ENCODE measurements at places on chromosomes 2 and 18. TPM values are rescaled to one million over a fixed set of nuclear protein-coding genes. Genes with fewer than 3 reads are reported as not detected.

DNA sequence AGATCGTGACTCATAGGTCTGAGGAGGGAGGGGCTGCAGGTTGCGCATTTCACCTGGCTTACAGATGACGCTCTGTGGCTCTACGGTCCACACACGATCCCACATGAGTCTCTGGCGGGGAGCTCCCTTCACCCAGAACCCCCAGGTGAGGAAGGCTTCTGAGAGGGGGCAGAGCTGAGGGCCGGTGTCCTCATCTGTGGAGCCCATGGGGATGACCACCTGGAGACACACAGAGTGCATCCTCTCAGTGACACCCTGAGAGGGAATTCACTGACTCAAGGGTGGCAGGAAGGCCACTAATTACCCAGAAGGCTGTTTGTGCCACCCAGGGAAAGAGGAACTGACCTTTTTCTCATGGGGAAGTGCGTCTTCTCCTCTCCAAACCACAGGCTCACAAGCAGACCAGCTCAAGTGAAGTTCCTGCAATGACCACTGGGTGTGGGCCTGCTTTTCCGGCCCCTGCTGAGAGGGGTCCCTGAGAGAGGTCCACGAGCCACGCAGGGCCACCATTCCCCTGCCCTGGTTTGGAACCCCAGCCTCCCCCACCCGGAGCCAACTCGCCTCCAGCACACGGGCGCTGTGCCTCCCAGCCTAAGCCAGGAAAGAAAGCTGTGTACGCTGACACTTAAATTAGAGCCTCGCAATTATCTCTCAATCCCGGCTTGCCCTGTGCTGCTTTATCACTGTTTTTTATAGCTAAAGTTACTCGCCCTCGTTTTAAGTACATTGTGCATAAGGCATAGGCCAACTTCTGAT lies 114.1 kb downstream of the BCL11A start:
- H3K27me3 ChIP-seq: no peaks in the 10 kb centered on the region
- no peak overlapping the region for H3K4me3 ChIP-seq
- H3K4me1 ChIP-seq: no peaks in the 10 kb centered on the region
- H3K36me3 ChIP-seq: no peaks in the 10 kb centered on the region
- no peak overlapping the region for H3K27ac ChIP-seq
- no peak for DNase-seq

Gene SKOR2
- 0.14 TPM for total RNA-seq

DNA sequence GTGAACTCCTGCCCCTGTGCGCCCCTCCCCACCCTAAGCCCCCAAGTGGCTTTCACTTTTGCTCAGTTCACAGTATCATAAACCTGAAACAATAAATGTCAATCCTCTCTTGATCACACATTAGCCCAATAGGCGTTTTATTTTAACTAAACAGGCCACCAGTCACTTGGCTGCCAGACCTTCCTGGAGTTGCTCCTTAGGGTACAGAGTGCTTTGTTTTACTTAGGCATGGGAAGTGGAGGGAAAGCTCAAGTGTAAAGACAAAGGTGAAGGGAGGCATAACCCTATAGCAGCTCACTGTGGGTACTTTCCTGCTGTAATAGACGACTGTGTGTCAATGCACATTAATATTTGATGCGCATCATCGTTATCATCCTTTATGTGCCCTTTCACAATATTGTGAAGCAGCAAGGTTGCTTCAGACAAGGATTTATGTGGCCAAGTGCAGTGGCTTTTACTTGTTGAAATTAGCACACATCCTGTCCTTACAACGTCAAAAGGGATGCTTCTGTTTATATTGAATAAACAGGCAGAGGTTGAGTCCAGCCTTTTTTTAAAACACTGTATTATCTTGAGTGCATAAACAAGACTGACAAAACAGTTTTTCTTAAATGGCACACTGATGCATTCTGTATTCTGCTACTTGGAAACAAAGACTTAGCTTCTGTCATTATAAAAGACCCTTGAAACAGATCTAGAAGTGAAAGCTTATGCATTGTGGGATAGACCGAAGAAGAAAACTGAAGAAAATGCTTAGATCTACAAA lies 168.5 kb downstream of the TMEFF2 start:
- no peaks in the 10 kb centered on the region for H3K4me1 ChIP-seq
- peaks cover 8% of the 10 kb centered on the region for H3K27me3 ChIP-seq
- H3K36me3 ChIP-seq: no peaks in the 10 kb centered on the region
- H3K4me3 ChIP-seq: no peak overlapping the region
- no peak overlapping the region for H3K27ac ChIP-seq
- DNase-seq: no peak

- H3K4me3 ChIP-seq: no peak overlapping the region
- H3K27ac ChIP-seq: no peak overlapping the region
- no peaks in the 10 kb centered on the region for H3K4me1 ChIP-seq
- H3K36me3 ChIP-seq: no peaks in the 10 kb centered on the region
- peaks cover 12% of the 10 kb centered on the region for H3K27me3 ChIP-seq
- DNase-seq: no peak
These were observed 6.3 kb upstream of the CHN1 start for GRCh38 chr2:175011505-175011904.

- no peaks in the 10 kb centered on the region for H3K36me3 ChIP-seq
- H3K4me3 ChIP-seq: no peak overlapping the region
- DNase-seq: no peak
- peaks cover 3% of the 10 kb centered on the region for H3K27me3 ChIP-seq
- H3K4me1 ChIP-seq: no peaks in the 10 kb centered on the region
These were observed 44.2 kb upstream of the PXDN start for GRCh38 chr2:1788478-1788959.

Gene TWIST2
- total RNA-seq: not detected

GRCh38 chr2:133167223-133167622 lies 401.0 kb downstream of the NCKAP5 start:
- H3K4me1 ChIP-seq: no peaks in the 10 kb centered on the region
- peaks cover 2% of the 10 kb centered on the region for H3K27me3 ChIP-seq
- H3K4me3 ChIP-seq: no peak overlapping the region
- DNase-seq: no peak

- no peaks in the 10 kb centered on the region for H3K36me3 ChIP-seq
- no peak overlapping the region for H3K4me3 ChIP-seq
- H3K27me3 ChIP-seq: peaks cover 7% of the 10 kb centered on the region
- no peak for DNase-seq
- H3K27ac ChIP-seq: peak overlapping the region; percentile 97
These were observed 129.1 kb upstream of the LGALSL start for GRCh38 chr2:64324746-64325410.
